ENCODE measurements at places on chromosomes 3 and 15. TPM values are rescaled to one million over a fixed set of nuclear protein-coding genes. Genes with fewer than 3 reads are reported as not detected.

The CHRD gene
- total RNA-seq: not detected

The SLC7A14 gene
- total RNA-seq: not detected

DNA sequence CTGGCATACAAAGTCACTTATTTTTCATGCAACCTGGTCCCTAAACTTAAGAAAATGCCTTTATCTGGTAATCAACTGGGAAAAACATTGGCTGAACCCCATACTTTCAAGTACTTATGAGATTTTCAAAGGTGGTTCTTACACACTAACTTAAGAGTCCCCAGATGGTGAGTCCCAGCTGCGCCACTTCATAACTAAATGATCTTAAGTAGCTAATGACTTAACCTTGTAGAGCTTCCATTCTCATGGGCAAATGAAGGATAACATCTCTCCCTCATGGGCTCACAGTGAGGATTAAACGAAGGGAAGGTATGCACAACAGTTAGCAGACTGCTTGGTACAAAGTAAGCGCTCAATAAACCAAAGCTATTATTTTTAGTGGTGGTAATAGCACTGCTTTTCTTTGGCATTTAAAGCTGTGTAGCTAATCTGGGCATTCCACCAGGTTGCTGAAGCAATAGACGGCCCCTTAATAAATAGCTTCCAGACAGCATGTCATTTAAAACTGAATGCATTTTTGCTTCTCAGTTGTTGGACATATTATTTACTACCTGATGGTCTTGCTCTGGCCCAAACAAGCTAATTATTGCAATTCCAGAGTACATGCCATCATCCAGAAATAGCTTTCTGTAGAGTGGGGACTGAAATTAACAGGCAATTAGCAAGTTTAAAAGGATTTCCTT, 55.4 kb downstream of the LIPC start:
- H3K4me1 ChIP-seq: peaks cover 36% of the 10 kb centered on the region
- no peak for DNase-seq
- H3K36me3 ChIP-seq: no peaks in the 10 kb centered on the region
- H3K27ac ChIP-seq: no peak overlapping the region

DNA sequence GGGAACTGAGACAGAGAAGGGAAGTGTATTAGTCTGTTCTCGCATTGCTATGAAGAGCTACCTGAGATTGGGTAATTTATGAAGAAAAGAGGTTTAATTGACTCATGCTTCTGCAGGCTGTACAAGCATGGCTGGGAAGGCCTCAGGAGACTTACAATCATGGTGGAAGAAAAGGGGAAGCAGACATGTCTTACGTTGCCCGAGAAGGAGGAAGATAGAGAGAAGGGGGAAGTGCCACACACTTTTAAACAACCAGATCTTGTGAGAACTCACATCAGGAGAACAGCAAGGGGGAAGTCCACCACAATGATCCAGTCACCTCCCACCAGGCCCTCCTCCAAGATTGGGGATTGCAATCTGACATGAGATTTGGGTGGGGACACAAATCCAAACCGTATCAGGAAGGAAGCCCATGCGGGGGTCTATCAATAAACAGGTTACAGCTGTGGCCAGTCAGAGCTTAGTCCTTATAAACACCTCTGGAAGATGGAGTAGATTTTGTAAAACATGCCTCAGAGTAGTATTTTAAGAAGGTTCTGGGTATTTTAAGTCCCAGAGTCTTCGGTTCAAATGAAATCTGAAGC, 153.9 kb downstream of the GHSR start:
- H3K4me3 ChIP-seq: no peak overlapping the region
- no peak overlapping the region for H3K27ac ChIP-seq
- no peaks in the 10 kb centered on the region for H3K27me3 ChIP-seq
- H3K36me3 ChIP-seq: peaks cover 12% of the 10 kb centered on the region

DNA sequence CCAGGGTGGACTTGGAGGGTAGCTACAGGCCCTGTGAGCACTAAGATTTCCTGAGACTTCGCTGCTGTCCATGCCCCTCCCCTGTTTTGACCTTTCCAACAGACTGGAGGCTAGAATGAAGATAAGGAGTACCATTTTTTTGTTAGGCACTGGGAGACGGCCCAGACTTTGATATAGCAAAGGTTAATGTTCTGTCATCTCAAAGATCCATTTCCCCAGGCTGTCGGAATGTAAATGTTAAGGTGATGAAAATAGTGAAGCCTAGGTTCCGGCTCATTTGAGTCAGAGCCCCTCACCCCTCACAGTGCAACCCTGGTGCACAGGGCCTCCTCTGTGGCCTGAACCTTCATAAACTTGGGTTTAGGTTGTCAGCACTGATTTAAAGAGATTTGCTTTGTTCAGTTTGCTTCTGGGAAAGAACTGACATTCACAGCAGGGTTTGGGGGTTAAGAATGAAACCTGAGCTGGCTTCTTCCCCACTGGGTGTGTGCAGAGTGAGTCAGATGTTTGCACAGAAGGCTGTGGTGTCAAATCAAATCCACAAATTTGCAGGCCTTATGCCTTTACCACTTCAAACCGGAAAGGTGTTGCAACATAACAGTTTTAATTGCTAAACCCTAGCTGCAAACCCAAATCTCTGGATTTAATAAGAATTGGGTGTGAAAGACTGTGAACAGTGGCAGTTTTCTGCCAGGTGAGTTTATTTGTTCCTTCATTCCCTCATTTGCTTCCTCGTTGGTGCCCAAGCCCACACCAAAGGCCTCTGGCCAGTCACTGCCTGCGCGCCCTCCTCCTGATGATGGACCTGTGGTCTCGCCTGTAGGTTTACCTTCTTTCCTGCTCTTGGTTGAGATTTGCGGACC, 20.6 kb upstream of the KCTD6 start:
- peak overlapping the region; percentile 44 for H3K27ac ChIP-seq
- H3K27me3 ChIP-seq: no peaks in the 10 kb centered on the region
- no peaks in the 10 kb centered on the region for H3K36me3 ChIP-seq
- no peak overlapping the region for H3K4me3 ChIP-seq
- peak; percentile 74 for DNase-seq

The POMGNT2 gene
- total RNA-seq: 11.9 TPM

The TGM4 gene
- not detected for total RNA-seq

GRCh38 chr3:187093320-187093719, 46.0 kb downstream of the RPL39L start:
- no peaks in the 10 kb centered on the region for H3K27me3 ChIP-seq
- no peak for DNase-seq
- no peak overlapping the region for H3K4me3 ChIP-seq
- H3K27ac ChIP-seq: no peak overlapping the region
- peaks cover 12% of the 10 kb centered on the region for H3K4me1 ChIP-seq
- H3K36me3 ChIP-seq: peaks cover 8% of the 10 kb centered on the region

DNA sequence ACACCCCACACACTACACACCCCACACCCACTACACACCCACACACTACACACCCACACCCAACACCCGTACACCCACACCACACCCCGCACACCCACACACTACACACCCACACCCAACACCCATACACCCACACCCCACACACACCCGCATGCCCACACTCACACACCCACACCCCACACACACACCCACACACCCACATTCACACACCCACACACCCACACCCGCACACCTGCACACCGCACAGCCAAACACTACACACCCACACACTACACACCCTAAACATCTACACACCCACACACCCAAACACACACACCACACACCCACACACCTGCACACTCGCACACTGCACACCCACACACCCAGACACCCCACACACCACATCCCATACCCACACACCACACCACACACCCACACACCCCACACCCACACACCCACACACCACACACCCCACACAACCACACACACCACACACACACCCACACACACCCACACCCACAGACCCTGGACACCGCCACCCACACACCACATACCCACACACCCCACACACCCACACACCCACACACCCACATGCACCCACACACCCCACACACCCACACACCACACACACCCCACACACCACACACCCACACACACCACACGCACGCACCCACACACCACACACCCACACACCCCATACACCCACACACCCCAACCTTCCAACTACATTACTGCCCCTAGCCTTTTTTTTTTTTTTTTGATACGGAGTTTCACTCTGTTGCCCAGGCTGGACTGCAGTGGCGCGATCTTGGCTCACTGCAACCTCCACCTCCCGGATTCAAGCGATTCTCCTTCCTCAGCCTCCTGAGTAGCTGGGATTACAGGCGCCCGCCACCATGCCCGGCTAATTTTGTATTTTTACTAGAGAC, 16.9 kb downstream of the CEP19 start:
- DNase-seq: peak; percentile 35
- peak overlapping the region; percentile 21 for H3K27ac ChIP-seq
- H3K4me3 ChIP-seq: peak overlapping the region; percentile 44
- H3K36me3 ChIP-seq: no peaks in the 10 kb centered on the region
- H3K4me1 ChIP-seq: peaks cover 5% of the 10 kb centered on the region

The IL5RA gene
- not detected for total RNA-seq

Data from activated CD8-positive, alpha-beta T cell treated with anti-CD3 and anti-CD28 coated beads for 36 hours (primary cell).